Bronchial epithelial cell (primary cell): ENCODE measurements at places on chromosomes 6 and 20. TPM values are rescaled to one million over a fixed set of nuclear protein-coding genes. Genes with fewer than 3 reads are reported as not detected.
A peak's percentile ranks its signal among the peaks of the same experiment; 100 is the strongest.

LY6G5C gene
- 0.13 TPM in 1 of 2 replicates, not detected in the other for total RNA-seq

GRCh38 chr6:69673298-69673697, 123.5 kb downstream of the LMBRD1 start:
- DNase-seq = no peak

DNA sequence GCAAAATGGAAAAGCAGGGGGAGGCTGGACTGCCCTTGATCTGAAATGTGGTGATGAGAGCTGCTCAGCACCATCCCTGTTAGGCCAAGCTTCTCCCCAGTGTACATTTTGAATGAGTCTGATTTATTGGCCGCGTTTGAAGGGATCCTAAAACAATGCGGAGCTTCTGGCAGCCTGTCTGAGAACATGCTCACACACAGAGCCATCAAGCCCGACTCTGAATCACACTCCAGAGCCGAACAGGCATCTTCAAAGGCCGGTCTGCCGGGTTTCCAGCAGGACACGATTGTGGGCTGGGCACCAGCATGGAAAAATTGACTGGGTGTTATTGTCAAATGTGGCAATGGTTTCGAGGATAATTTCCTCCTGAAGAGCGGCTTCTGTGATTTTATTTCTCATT, 235.9 kb downstream of the TFAP2C start:
- DNase-seq = no peak

GRCh38 chr6:149863698-149864577, at the start of gene LRP11:
Gene LRP11, minus strand, starts transcription at chr6:149864359. Its CDS starts 339 bp downstream, at chr6:149864020.
- DNase-seq = peak; percentile 71

DNA sequence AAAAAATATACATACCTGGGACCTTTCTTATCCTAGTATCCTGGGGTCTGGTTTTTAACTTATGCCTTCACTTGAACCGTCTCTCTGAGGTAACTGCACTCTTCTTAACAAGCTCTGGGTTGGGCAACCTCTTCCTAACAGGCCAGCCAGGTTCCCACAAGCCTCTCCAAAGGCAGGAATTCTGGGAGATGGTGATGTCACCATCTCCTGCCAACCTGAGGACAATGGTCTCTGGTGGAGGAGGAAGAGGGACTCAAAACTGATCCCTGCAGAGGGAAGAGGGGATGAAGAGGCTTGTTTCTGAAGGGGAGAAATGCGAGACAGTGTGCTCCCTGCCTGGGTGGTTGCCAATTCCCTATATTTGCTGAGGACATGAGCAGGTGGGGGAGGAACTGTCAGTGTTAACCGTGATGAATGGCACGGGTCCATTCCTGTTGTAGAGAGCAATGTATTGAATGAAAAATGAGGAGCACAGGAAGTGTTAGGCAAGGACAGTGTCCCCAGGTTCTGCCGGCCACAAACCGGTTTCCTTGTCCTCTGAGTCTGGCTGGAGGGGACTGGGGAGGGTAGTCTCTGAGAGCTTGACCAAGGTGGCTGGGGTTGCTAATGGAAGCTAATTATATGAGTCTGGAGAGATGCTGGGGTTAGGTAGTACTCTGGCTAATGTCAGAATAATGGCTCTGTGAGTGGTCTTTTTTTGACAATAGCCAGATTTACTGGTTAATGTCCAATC, 95.5 kb downstream of the KCNB1 start:
- peak; percentile 53 for DNase-seq

DNA sequence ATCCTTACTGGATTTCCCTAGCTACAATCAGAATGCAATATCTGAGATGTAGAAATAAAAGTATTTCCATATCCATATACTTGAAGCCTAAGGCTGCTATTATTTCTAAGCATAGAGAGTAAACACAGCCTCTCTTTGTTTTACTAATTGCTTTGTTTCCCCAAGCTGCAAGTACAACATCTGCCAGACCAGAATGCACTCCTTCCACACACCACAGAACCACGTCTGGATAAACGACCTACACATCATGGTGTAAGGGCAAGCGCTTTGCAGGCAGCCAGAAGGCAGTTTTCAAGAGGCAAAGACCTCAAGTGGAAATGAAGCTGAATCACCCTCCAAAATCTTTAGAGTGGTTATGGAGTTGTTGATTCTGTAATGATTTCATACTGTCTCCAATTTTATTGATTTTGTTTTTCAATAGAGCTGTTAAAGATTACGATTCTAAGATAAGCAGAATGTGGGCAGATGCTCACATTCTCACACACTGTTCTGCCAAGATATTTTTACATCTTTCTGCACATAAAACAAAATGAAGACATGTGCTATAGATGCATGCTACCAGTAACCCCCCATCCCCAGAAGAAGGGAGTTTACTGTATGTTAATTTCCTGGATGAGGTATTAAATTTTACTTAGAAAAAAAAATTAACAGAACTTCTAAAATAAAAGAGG, 88.8 kb downstream of the THEMIS start:
- DNase-seq = no peak

OTOR gene
- total RNA-seq = not detected in 2 replicates
